Activated CD8-positive, alpha-beta T cell treated with anti-CD3 and anti-CD28 coated beads for 36 hours (primary cell): ENCODE measurements at places on chromosomes 12 and 14.

DNA sequence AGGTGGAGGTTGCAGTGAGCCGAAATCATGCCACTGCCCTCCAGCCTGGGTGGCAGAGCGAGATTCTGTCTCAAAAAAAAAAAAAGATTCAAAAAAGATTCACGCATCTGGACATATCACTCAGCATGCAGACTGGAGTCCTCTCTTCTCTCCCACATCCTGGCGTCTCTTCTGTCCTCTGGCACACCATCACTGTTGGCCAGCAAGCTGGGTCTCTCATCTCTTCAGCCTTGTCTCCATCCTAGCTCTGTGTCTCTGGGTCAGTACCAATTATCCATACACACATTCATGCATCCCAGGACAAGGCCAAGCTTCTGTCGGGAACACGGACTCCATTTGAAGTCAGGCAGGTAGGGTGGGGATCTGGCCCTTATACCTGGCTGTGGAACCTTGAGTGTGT lies 105.5 kb upstream of the MAP1LC3B2 start:
- DNase-seq, result no peak

DNA sequence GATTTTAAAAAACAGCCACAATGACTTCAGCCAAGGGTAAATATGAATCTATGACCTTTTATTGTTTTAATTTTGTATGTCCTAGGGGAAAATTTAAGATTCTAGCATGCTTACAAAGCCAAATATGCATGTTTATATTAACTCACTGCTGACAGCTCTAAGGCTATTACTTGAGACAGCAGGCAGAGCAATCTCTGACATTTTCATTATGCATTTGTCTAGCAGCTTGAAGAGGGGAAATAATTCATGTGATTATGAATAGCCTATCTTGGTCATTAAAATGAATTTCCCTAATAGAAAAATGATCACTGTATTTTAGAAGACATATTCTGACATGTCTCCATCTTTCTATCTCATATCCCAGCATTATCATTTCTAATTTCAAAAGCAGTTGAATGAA lies 46.6 kb upstream of the HELB start:
- DNase-seq, result no peak

DNA sequence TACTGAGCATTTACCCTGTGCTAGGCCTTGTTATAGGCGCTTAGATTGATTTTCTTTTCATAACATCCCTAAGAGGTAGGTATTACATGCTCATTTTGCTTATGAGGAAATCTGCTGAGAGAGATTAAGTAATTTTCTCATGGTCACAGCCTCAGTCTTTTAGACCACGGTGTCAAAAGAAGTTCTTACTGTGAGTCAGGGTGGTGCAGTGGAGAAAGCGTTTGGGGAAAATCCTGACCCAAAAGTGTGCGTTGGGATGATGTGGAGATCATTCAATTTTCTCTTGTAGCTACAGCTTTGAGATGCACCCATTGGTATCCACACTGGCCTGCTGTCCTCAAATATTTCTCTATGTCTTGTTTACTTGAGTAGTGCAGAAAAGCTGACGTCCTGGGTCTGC lies 8.2 kb downstream of the ANG start:
- no peak for DNase-seq

GRCh38 chr12:4643747-4644146 lies 5.1 kb downstream of the AKAP3 start:
- no peak for DNase-seq

DNA sequence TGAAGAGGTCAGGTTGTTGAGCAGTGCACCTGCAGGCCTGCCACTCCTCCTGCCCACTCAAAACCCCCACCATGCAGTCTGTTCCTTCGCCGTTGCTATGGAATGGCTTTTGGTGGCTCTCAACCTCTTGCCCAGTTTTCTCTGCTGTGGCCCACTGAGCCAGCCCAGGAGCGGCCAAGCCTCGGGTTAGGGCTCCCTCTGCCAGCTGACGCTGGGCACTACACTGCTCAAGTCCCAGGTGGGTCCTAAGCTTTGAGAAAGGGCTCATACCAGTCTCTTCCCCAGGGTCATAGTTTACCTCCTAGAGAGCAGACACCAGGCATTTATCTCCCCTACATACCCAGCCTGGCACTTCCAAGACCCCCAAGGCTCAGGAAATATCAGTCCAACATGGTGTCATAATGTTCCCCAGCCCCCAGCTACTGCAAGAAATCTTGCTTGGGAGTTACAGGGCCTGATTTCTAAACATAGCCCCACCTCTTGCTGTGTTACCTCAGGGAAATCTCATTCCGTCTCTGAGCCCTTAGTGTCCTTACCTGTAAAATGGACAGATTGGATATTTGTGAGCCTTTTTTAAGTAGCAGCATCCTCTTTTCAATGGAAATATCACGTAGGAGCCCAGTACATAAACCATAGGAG lies 59.4 kb downstream of the TSPAN11 start:
- DNase-seq, result peak; percentile 47

DNA sequence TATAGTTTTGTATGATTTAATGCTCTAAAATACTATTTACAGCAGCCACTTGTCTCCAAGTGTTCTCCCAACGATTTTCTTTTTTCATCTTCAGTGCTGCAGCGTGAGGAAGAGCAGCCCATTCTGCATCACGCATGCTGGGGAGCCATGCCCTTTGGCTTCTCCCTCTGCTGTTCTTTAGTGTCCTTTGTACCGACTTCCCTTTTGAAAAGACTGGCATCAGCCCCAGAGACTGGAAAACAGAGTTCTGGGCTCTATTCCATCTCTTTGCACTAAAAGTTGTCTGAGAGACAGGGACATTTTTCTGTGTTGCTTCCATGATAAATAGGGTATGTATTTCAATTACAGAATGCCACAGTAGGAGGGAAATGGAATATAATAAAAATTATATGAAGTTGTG lies 105.1 kb downstream of the RERG start:
- no peak for DNase-seq

GRCh38 chr14:105034315-105035039 lies 13.6 kb upstream of the CDCA4 start:
- DNase-seq, result no peak

DNA sequence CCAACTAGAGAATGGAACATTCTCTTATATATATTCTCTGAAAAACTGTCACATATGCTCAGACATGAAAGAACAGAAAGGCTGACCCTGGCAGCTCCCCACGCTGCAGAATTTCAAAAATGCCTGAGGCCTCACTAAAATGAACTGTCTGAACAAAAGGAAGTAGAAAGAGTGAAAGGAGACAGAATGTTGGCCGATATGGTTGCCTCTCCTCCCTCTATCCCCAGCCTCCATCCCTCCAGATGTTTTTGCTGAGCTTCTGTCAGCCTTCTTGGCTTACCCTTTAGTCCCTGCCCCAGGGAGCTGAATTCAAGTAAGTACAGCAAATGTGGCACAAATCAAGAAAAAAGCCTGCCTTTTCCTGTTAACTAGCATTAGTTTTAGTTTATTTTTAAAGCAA lies 6.9 kb downstream of the SMCO2 start:
- DNase-seq, result no peak

GRCh38 chr12:83573671-83574070 lies 887.0 kb downstream of the TMTC2 start:
- no peak for DNase-seq

GRCh38 chr14:76205708-76206107 lies 54.0 kb downstream of the GPATCH2L start:
- no peak for DNase-seq

DNA sequence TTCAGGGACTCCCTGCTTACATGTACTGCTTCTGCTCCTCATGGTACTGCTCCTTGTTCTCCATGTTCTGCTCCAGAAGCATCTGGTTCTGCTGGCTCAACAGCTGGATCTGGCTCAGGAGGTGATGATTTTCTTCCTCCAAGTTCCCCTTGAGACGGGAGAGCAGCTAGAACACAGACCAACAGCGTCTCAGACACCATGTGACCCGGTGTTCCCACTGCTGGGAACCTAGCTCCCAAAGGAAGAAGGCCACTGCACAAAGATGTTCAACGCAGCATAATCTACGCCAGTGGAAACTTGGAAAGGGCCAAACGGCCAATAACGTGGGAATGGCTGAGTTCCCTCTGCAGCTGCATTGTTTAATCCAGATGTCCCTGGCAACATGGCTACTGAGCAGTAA lies 49.6 kb upstream of the GPR68 start:
- DNase-seq, result no peak

DNA sequence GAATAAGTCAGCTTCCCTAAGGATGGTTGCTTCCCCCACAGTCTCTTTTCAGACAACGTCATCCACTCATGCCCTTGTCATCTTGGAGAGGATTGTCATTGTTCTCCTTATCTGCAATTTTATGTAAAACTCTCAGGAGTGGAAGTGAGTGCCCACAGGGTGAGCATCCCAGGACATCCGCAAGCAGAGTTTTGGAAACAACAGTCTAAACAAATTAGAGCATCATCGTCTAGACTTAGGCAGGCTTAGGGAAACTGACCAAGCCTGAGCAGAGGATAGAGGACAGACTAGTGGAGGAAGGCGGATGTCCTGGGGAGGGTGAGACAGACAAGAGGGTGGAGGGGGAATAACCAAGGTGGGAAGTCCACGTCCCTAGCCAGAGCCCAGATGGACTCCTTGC lies 63.7 kb upstream of the BDKRB2 start:
- DNase-seq, result no peak

GRCh38 chr14:39229222-39229543 lies 4.5 kb upstream of the MIA2 start:
- peak; percentile 79 for DNase-seq

GRCh38 chr14:66115740-66116502 lies 370.2 kb upstream of the CCDC196 start:
- DNase-seq, result no peak

DNA sequence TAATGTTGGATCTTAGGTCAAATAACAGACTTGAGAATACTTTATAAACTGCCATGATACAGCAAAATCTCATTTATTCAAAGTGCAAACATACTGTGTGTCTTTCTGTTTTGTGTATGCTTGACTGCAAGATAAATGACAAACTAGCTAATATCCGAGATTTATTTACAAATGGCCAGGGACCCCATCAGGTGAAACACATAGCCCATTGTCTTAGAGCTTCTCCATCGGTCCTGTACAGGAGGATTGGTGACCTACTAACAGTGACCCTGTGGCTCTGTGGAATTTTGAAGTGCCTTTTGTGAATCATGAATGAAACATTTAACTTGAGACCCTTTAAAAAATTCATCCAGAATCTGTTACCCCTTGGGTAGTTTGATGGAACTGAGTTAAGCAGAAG lies 27.1 kb downstream of the SLC25A29 start:
- no peak for DNase-seq

DNA sequence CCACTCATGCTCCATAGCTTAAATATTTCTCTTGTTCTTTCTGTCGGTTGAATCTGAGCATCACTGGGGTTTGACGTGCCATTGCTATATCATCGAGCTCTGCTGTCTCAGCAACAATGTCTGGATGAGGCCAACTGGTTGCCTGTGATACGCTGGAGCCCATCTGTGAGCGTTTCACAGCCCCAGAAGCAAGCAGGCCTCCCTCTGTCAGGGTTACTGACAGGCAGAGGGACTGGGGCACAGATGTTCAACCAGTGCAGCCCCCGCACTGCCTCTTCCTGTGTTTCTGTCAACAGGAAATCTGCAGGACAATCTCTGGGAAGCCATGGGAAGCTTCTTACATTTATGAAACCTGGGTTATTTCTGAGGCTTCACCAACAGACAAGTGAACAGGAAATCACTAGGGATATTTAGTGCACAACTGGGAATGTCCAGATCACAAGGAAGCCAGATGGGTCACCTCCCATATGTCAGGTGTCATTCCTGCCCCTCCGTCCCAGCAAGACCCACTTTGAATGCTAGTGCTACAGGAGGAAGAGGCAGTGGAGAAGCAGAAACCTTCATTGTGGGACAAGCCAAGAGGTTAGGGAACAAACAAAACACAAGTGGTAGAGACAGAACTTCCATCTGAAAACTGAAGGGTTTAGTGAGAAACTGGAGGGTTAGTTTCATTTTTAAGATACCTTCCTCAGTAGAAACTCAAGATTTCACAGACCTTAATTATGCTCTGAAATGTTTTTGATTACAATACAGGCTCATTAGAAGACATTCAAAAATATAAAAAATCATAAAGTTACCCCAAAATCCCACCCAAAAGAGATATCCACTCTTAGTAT lies 24.1 kb downstream of the DMAC2L start:
- DNase-seq, result peak; percentile 34

- no peak for DNase-seq
Observed at GRCh38 chr14:105120056-105120455, 48.5 kb downstream of the JAG2 start.

- no peak for DNase-seq
Observed at GRCh38 chr14:33062476-33062875, 123.8 kb downstream of the NPAS3 start.

GRCh38 chr14:88170333-88170732 lies 152.7 kb downstream of the KCNK10 start:
- DNase-seq, result no peak

DNA sequence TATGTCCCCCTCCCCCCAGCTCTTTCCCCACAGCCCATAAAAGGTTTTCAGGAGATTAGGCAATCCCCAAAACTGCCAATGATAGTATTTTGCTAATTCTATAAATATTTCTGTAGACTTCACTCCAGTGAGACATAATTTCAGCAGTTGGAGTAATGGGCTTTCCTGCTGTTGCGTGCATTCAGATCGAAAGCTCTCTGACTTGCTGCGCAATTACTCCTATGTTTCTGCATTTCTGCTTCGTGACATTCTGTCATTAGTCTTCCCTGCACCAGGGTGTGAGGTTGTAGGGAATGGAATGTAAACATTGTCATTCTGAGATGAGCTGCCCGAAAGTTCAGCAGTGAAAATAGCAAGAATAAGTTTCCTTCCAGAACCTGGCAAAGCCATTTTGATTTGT lies 58.2 kb downstream of the SAMD4A start:
- no peak for DNase-seq

GRCh38 chr12:12032260-12032791 lies 38.4 kb upstream of the BCL2L14 start:
- DNase-seq, result no peak

DNA sequence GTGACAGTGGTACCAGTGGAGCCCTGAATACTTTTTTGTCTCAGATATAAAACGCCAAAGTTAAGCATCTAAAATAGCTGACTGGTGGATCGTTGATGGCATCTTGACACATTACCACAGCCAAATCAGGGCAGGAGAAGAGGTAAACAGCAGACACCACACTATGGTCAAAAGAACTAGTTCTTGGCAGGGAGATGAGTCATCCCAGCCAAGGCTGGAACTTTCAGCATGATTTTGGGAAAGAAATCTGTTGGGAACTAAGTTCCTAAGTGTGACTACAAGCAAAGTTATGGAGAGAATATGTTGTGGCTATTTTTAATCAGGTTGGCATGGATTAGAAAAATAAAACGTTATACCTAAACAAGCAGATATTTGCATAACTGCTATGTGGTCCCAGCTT lies 36.9 kb downstream of the LGR5 start:
- DNase-seq, result no peak
